ENCODE measurements at places on chromosomes 12 and 14.
A peak's percentile ranks its signal among the peaks of the same experiment; 100 is the strongest.

DNA sequence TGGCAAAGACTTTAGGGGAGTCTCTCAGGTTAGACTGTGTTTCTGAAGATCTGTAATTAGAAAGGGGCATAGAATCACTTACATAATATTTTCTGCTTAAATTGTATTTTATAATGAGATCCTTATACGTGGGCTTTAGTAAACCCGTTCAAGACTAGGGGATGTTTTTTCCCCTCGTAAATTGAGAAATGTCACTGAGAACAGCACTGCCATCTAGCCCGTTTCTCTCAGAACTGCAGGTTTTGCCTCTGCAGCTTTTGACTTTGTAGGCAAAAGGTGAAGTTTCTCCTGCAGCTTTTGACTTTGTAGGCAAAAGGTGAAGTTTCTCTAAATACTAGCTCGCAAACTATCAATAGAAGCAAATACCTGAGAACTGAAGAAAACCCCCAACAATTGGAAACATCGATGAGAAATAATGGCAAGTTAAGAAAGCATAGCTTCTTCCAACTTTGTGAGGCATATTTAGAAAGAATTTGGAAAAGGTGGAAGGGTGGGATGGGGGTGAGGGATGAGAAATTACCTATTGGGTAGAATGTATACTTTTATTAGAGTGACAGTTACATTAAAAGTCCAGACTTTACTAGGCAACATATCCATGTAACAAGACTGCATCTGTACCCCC, 9.9 kb upstream of the ASPG start:
- peak; percentile 62 for DNase-seq

DNA sequence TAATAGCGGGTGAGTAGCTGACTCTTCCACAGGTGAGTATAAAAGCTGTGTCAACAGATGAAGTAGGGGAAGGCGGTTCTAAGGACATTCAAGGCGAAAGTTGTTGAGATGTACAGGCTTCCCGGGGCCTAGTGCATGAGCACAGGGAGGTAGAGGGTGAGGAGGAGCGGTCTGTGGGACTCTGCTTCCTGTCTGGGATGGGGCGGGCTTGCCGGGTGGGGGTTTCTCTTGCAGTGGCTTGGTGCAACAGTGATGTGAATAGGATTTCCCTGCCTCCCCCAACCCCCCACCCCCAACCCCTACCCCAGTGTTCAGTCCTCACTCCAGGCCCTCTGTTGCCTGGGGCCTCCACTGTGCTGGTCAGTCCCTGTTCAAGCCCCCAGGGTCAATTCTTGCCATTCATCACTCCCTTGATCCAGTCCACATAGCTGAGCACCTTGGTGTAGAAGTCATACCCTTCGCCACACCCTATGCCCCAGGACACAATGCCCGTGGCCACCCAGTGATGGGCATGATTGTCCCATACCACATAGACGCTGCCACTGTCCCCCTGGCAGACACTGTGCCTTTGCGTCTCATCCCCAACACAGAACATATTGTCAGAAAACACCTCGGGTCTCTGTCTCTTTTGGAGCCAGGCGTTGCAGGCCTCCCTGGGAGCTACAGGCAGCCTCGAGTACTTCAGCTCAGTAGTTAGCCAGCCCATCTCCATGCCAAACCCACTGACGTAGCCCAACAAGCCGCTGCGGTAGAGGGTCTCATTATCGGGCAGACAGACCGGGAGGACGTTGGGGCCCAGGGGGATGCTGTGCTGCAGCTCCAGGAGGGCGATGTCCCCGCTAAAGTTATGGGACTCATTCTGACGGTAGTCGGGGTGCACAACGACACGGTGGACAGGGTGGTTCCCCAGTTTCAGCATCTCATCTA, 4.0 kb upstream of the C1R start:
- DNase-seq: no peak

- DNase-seq: no peak
Measured at GRCh38 chr12:20047901-20048300, 320.4 kb upstream of the PDE3A start.

- no peak for DNase-seq
Measured at GRCh38 chr12:62712681-62713573, 222.0 kb downstream of the PPM1H start.

DNA sequence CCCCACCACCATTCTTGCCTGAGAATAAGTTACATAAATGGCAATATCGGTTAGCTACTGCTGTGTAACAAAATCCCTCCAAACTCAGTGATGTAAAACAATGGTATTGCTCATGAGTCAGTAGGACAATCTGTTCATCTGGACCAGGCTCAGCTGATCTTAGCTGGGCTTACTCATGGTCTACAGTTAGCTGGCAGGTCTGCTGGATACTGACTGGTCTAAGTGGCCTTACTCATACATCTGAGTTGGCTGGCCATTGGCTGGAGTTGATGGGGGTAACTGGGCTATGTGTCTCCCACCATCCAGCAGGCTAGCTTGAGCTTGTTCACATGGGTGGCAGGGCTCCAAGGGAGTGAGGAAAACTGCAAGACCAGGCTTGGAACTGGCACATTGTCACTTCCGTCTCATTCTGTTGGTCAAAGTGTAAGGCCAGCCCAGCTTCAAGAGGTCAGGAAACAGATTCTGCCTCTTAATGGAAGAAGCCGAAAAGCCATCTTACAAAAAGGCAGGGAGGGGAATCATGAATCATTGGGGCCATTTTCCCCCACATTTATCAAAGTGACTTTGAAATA, 56.7 kb upstream of the CHGA start:
- no peak for DNase-seq

GRCh38 chr12:87200289-87200979, 828.8 kb downstream of the C12orf50 start:
- no peak for DNase-seq

DNA sequence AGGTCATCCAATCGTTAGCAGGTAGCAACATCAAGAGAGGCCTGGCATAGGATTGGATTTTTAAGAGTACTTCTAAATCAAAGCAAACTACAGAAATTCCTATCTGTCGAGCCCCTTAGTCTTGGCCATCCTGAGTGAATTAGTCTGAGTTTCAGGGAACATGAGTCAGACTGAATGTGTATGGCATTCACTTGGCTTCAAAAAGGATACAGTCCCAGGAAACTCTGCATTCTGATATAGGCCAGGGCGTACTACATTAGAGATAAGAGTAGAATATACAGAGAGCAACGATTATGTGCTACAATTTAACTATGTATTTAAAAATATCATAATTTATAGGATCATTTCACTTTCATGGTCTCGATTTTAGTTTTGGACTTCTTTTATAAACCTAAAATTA, 242.2 kb downstream of the SOX5 start:
- DNase-seq: no peak

GRCh38 chr14:61109288-61109687, 128.2 kb downstream of the SLC38A6 start:
- DNase-seq: no peak

DNA sequence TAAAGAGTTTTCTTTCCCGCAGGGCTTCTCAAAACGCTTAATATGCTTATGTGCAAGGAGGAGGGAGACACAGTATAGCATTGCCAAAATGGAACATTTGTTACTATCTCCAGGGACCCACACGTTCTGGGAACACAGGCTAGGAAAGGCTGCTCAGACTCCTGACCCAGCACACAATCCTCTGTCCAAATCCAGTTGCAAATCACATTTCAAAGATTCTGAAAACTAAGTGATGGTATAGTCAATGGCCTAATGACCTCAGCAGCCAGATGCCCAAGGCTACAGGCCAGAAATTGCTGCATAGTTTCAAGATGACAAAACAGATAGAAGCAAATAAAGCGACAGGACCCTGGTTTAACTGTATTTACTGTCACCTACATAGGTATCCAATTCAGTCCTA, 97.0 kb upstream of the GRIP1 start:
- no peak for DNase-seq

GRCh38 chr14:105745433-105746123, 219.2 kb downstream of the TMEM121 start:
- DNase-seq: peak; percentile 43

DNA sequence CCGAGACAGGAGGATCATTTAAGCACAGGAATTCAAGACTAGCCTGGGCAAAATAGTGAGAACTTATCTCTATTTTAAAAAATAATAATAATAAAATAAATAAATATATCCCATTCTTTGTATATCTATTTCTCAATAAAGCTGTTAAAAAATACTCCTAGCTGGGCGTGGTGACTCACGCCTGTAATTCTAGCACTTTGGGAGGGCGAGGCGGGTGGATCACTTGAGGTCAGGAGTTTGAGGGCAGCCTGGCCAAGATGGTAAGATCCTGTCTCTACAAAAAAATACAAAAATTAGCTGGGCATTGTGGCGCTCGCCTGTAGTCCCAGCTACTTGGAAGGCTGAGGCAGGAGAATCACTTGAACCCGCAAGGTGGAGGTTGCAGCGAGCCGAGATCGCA, 75.7 kb upstream of the TBX3 start:
- DNase-seq: no peak

GRCh38 chr12:111154147-111154834, 214.6 kb downstream of the PHETA1 start:
- no peak for DNase-seq

DNA sequence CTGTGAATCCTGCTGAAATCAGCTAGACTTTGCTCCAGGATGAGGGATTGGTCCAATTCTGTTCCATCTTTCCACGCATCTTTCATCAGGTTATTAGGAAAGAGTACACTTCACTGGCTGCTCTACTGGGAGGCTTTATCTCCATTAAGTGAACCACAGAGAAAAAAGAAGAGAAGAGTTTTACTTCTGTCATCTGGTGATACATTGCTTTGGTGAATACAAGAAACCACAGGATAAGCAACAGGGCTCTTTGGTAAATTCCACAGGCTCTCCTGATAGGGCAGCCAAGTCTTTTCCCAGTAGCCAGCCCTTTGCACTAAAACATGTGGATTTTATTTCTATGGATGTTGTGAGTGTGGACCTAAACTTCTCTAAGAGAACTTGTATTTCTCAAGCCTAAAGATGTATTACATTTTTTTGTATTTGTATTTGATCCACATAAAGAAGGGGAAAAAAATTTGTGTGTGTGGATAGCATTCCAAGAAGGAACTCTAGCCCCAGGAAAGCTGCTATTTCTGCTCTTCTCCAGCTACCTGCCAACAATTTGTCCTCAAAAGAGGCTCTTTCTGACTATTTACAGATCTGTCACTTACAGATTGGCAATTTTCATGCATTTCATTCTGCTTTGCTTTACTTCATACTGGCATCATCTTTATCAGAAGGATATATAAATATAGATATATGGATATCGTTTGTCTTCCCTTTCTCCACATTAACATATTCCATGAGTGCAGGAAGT, 1117.6 kb upstream of the TMEM132C start:
- no peak for DNase-seq

GRCh38 chr14:94515426-94515825, 6.2 kb upstream of the SERPINA12 start:
- DNase-seq: no peak

DNA sequence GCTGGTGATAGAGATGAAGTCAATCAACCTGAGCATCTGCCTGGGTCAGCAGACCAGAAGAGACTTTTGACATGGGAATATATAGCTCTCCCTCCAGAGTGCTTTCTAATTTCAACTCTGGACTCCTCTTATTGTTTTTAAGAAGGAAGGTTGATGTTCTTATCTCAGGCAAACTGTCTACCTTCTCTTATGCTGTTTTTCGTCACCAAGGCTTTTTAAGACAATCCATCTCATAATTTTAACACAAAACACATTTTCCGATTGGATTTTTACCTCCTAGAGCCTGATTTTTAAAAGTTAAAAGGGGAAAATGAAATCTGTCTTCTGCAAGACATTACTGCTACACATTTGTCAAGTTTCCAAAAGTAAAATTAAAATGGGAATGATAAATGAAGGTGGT, 368.7 kb upstream of the MIS18BP1 start:
- no peak for DNase-seq

DNA sequence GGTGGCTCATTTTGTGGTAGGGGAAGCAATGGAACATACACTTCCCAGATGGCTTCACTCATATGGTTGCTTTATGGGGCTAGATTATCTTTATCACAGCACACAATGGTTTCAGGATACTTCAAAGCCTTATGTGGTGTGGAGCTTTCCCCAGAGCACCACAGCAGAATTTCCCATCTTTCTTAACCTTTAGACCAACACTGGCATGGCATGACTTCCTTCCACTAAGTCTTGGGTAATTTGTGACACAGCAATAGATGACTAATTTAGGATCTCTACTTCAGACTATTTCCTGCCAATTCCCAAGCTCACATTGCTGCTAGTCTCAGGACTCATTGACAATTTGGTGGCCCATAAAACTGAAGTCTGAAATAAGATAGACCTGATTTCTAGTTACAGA, 36.9 kb upstream of the DCN start:
- DNase-seq: no peak

DNA sequence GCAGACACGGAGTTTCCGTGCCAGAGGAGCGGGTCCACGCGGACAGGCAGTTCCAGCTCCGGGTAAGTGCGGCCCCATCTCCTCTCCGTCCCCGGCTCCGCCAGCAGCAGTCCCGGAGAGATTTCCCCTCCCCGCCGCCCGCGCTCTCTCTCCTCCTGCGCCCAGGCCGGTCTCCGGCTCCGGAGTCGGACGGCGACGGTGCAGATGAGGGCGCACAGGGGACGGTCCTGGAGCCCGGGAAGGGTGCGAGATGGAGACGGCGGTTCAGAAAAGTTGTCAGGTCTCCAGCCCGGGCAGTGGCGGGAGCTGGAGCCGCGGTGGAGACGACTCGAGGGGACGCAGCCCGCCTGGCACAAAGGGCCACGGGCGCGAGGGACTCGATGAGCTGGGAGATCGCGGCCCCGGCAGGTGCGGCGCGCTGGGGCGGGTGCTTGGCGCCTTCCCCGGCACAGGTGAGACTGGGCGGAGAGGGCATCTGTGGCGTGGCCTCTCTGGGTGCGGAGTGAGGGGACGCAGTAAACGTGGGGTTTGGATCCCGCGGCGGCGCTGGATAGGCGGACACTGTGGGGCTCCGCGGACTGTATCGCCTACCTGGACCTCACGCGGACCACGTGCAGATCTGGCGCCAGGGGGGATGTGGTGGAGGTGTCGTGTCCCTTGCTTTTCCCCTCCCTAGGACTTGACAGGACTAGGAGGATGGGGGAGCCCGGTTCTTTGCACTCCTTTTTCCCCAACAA, 1540.3 kb upstream of the TMEM132C start:
- DNase-seq: no peak

GRCh38 chr12:111304642-111305071, 64.2 kb downstream of the PHETA1 start:
- no peak for DNase-seq

DNA sequence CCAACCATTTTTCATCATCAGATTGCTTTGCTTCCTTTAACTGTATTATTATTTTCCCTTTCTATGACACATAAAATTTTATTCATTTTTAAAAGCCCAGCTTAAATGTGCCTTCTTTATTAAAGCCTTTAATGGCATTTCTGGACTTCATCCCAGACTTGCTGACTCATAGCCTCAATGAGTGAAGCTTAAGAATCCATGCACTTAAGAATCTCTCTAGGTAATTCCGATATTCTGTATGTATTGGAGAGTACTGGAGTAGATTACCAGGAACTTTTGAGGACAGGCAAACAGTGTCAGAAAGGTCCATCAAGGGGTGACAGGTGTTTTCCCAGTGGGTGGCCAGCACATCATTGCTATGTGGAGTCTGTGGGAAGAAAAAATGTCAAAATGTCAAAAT, 107.9 kb downstream of the PTPRQ start:
- peak; percentile 93 for DNase-seq

Data from DMS79 treated with DMSO at 0.1 percent for 48 hours (cell line).